ENCODE measurements at places on chromosomes 3 and 15.

- no peak for DNase-seq
Measured at GRCh38 chr15:65841121-65841930, 28.0 kb upstream of the RAB11A start.

- no peak for DNase-seq
Measured at GRCh38 chr3:39962581-39962980, 153.2 kb downstream of the MYRIP start.

- DNase-seq, result no peak
Measured at GRCh38 chr15:95025924-95026728, 794.8 kb downstream of the MCTP2 start.

- DNase-seq, result peak; percentile 26
Measured at GRCh38 chr3:49872801-49873281, 3.1 kb upstream of the CAMKV start.

GRCh38 chr3:18477620-18478019 is 52.5 kb upstream of the SATB1 start:
- no peak for DNase-seq

DNA sequence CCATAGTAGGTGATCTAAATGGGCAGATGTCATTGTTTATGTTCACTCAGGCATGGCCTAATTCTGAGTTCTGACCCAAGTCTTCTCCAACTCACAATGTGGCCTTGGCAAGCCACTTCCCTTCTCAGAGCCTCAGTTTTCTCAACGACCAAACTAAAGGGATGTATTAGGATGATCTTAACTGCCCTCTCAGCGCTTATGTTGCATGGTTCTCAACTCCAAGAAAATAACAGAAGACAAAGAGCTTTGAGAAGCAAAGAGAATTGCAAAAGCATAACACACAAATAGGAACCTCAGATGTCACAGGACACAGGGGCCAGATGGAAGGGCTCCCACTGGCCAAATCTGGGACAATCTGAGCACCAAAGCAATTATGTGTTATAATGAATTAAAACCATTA is 8.6 kb downstream of the RHCG start:
- DNase-seq, result no peak

Measured in central memory CD4-positive, alpha-beta T cell (primary cell).